Stimulated activated CD8-positive, alpha-beta memory T cell treated with anti-CD3 and anti-CD28 coated beads, Interleukin-15, amount 100 ng/mL, for 24 hours (primary cell): ENCODE measurements at places on chromosomes 16 and 17.

GRCh38 chr16:56956756-56957155, 5.0 kb upstream of the CETP start:
- DNase-seq, result no peak

DNA sequence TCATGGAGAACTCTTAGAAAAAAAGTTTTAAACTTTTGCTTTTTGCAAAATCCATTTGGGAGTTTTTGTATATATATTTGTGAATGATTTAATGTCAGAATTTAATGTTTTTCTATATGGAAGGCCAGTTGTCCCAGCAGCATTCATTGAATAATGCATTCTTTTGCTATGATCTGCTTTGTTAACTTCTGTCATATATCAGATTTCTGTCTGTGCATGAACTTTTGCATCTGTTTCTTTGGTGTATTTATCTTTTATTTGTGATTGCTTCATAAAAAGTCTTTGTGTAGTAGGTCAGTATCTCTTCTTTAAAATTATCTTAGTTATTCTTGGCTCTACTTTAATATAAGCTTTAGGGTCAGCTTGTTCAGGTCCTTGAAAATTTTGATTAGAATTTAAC, 84.2 kb downstream of the MAP2K4 start:
- no peak for DNase-seq

DNA sequence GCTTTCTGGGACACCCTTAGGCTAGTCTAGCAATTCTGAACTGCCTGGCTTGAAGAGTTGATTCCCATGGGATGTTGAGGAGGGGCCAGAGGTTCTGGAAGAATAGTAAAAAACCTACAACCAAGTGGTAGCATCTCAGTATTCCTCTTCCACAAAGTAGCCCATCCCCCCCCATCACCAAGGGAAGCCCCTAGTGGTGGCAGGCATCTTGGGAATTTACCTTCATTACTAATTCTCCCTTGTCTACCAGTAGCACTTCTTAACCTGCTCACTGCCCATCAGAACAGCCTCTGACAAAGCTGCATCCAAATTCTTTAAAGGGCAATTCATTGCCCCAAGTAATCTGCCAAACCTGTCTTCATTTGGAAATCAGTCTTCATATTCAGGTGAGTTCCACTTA, 12.8 kb upstream of the RAB11FIP4 start:
- no peak for DNase-seq

DNA sequence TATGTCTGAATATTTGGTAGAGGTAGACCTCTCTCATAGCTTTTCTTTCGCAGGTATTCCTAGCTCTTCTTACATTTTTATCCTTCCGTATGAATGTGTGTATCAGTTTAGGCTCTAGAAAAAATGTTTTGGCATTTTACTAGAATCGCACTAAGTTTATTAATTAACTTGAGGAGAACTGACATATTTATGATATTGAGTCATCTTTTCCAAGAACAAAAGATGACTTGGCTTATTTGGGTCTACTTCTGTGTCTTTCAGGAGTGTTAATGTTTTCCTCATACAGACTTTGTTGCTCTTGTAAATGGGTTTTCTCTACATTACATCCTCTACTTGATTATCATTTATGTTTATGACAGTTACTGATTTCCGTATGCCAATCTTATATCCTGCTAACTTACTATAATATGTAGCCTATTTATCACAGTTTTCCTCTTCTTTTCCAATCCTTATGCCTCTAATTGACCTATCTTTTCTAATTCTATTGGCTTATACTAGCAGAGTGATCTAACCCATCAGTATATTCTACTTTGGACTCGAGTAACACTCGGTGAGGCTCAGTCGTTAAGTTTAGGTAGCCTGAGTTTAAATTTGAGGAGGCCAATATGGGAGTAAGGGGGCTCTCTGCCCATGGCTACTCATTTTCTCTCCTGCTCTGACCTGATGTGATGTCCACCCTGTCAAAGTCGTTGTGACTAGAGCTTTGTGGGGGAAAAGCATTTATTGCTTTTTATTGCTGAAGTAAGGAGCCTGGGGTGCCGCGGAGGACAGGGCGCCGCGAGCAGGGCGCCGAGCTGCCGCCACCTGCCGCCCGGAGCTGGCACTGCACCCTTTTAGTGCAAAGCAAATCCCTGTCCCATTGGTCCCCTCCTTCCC, 20.0 kb downstream of the ST6GALNAC1 start:
- DNase-seq, result peak; percentile 61

DNA sequence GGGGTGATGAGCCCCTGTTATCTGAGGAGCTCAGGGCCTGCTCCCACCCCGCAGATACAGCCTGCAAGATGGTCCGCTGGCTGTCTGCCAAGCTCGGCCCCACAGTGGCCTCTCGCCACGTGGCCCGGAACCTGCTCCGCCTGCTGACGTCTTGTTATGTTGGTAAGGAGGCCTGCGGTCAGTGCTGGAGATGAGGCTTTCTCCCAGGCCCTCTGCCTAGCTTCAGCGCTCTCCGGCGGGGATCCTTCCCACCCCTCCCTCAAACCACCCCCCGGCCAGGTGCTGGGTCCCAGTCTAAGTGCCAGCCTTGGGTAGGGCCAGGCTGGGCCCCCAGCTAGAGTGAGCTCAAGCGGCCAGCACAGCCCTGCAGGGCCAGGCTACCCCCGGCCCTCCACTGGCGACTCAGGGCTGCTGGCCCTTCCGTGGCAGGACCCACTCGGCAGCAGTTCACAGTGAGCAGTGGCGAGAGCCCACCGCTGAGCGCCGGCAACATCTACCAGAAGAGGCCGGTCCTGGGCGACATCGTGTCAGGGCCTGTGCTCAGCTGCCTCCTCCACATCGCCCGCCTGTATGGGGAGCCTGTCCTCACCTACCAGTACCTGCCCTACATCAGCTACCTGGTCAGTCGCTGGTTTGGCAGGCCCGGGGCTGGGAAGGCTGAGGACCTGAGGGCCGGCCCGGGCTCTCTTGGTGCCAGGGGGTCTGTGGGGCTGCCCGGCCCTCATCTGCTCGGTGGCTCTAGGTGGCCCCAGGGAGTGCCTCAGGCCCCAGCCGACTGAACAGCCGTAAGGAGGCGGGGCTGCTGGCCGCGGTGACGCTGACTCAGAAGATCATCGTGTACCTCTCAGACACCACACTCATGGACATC, 6.1 kb downstream of the WDR81 start:
- no peak for DNase-seq

- DNase-seq, result no peak
Observed at GRCh38 chr17:4318596-4318995, 47.9 kb downstream of the UBE2G1 start.
